ENCODE measurements at places on chromosomes 1 and 21.

GRCh38 chr1:56068908-56069307 lies 510.5 kb downstream of the PLPP3 start:
- DNase-seq, result no peak

DNA sequence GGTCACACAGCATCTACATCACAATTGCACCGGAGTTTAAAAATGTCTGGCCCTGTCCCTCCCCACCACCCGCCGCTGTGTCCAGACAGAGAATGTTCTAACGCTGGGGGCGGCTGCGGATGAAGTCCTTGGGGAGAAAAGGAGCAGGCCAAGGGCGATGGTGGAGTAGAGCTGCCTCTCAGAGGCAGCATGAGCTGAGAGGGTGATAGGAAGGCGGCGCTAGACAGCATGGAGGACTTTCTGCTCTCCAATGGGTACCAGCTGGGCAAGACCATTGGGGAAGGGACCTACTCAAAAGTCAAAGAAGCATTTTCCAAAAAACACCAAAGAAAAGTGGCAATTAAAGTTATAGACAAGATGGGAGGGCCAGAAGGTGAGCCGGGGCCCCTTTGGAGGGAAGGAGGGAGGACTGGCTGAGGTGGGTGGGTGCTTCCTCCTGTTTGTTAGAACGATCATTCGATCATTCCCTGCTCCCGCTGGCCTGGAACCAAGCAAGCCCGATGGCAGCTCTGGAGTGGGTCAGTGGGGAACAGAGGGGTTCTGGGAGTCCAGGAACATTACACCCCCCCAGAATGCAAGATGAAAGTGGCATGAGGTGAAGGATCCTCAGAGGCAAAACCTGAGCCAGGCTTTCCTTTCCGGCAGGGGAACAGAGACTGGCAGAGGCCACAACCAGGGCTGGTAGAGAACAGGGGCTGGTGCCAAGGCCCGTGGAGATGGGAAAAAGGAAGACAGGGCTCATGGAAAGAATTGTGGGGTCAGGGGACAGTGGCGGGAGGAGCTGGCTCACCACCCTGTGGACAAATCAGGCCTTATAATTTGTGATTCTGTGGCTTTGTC lies at the start of the genes FAM229A and TSSK3:
Gene FAM229A, minus strand, starts transcription at position 12 of the 840 bp plus-strand sequence. CDS start 394 bp downstream, outside the sequence.
Gene TSSK3, plus strand, starts transcription at position 66 of the 840 bp plus-strand sequence. Its CDS starts 163 bp downstream, at position 229.
- DNase-seq, result no peak

GRCh38 chr1:116404699-116405098 lies 31.7 kb downstream of the ATP1A1 start:
- DNase-seq, result no peak

- DNase-seq, result no peak
Observed at GRCh38 chr1:35047188-35047858, 15.6 kb upstream of the ZMYM6 start.

DNA sequence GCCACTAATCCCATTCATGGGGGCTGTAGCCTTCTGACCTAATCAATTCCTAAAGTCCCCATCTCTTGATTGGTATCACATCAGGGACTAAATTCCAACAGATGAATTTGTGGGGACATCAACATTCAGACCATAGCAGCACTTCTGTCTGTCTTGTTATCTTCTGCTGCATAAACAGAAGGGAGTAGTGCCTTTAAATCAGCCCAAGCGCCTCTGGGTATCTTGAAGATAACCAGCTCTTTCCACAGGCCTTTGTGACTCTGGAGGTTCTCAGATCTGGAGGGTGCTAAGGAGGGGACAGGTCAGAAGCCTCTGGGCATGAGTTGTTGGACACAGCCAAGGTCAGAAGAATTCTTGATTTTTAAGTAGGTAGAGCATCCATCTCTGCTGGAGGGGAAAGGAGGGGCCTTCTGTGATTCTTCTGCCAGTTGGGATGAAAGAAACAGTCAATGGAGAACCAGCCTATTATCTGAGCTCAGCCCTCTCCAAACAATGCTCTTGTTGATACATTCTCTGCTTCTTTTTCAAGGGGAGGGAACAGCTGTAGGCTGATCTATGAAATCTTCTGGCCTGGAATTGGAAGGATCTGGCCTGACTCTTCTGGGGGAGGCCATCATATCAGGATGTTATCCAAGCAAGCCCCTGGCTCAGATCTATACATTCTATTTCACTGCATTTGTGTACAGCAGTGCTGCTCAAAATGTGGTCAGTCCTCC lies 31.3 kb upstream of the LRIG2 start:
- no peak for DNase-seq

DNA sequence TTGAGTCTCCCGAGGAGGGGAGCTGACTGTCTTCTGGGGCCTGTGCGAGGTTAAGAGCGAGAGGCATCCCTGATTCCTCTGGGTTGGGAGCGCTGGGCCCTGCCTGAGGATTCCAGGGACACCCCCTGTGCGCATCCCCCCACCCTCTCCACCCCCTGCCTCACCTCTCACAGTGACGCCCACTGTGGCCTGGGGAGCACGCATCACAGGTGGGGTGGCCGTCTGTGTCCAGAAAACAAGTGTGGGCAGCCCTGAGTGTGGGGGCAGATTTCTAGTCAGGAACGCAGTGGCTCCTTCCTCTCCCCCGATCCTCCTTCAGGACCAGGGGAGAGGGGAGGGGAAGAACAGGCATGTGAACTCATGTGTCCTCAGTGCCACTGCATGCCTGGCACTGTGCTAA lies 61.7 kb downstream of the LDLRAD2 start:
- no peak for DNase-seq

- DNase-seq, result no peak
Observed at GRCh38 chr21:41840880-41841279, 38.3 kb downstream of the PRDM15 start.

DNA sequence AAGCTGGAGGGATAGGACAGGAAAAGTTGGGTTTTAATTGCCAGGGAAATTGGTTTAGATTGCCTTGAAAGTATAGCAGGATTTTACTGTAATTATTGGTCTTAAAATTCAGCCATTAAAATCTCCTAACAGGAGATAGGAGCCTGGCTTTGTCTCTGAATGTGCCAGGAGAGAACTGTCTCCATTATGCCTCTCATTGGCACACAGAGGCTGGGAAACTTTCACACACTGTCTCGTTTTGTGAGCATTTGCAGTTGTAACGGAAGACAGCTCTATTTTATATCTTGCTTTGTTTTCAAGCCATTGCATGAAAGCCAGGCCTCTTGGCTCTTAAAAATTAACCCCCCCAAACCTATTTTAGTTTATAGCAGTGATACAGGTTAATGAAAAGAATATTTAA lies 12.5 kb downstream of the DNAJC6 start:
- DNase-seq, result no peak

- no peak for DNase-seq
Observed at GRCh38 chr1:203281033-203281432, 24.3 kb upstream of the BTG2 start.

DNA sequence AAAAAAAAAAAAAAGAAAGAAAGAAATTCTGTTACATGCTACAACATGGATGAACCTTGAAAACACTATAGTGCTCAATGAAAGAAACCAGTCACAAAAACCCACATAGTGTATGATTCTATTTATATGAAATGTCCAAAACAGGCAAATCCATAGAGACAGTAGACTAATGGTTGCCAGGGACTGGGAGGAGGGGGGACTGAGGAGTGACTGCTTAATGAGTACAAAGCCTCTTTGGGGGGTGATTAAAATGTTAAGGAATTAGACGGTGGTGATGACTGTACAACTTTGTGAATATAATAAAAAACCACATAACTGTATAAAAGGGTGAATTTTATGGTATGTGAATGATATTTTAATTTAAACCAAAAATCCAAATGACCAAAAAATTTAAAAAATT lies 116.0 kb upstream of the GUCA2B start:
- no peak for DNase-seq

DNA sequence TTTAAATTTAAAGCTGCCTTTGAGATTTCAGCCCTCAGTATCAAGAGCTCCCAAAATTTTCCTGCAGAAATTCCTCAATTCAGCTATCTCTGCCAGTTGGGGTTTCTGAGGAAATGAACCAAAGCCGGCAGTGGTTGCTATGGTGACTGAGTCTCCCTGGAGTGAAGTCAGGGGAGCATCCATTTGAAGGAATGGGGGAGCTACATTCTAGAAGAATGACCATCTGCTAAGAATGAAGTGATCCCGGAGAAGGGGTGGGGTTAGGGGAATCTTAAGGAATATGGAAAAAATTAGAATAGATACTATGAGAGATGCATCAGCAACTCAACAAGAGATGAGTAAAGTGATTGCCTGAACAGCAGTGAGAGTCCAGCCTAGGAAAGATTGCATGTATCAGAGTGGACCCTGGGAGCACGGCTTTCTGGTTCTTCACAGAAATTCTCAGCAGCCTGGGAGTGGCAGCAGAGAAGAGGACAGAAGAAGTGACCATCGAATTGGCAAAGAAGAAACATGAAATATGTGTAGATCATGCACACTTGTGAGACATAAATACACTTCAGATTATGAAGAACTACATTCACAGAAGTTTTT lies 94.7 kb downstream of the CHD1L start:
- no peak for DNase-seq

DNA sequence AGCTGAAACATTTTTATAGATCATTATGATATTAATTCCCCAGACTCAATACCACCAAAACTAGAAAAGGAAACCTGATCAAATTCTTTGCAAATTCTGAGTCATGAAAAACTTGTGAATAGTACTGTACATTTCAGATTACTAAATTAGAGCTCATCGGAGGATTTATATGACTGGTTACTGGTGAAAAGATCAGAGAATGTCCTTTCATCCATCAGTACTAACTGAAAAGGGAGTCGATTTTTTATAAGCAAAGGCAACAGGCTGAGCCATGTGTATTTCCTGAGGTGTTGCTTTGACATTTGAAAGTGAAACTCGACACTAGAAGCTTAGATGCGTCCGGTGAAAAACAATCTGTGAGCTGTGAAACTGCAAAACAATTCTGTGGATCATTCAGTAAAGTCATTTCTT lies 155.7 kb downstream of the TNFSF18 start:
- no peak for DNase-seq

GRCh38 chr1:3465935-3466321 lies 11.5 kb downstream of the ARHGEF16 start:
- DNase-seq, result no peak

DNA sequence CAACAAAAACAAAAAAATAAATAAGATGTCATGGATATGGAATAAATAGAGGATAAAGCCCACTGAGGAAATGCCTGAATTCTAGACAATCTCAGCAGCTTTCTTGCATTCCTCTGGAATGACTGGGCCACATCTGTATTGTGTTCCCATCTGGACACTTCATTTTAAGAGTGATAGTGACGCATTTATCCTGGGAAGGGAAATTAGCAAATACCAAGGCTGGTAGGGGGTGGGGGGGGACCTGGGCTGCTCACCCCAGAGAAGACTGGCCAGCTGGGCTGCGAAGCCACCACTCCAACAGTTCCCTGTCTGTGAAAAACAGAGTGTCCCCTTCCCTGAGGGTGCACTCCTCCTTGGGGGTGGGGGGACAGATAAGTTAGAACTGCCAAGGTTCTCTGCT lies 106.3 kb downstream of the HIVEP3 start:
- DNase-seq, result no peak

DNA sequence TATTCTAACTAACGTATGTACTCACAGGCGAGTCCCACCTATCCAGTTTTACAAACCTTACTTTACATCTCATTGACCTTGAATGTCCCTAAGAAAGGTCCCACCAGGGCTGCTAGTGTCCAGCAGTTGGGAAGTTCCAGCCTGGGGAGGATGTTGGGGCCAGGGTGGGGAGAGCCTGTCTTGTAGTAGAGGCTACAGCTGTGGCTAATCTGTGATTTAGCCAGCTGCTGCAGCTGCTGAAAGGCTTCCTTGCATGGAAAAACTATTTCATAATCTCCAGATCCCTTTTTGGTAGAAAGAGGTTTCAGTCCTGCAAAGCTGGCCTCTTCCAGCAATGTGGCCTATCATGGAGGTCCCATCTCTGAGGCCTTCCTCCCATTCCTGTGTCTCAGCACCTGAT lies 23.1 kb downstream of the TNN start:
- DNase-seq, result no peak

DNA sequence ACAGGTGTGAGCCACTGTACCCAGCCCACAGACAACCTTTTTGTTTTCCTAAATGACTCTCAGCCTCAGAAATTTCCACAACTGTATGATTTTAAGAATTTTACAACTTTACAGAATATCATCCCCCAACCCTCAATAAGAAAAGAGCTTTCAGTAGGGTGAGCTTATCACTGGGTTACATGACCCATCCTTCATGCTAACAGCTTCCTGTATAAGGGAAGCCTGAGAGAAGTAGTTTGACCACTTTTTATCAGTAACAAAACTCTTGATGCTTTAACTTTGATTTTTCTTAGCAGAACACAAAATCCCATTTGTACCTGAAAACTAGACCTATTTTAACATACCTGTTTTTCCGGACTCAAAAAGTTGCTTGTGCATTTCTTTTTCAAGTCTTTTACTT lies 9.7 kb upstream of the MYBPHL start:
- DNase-seq, result no peak

DNA sequence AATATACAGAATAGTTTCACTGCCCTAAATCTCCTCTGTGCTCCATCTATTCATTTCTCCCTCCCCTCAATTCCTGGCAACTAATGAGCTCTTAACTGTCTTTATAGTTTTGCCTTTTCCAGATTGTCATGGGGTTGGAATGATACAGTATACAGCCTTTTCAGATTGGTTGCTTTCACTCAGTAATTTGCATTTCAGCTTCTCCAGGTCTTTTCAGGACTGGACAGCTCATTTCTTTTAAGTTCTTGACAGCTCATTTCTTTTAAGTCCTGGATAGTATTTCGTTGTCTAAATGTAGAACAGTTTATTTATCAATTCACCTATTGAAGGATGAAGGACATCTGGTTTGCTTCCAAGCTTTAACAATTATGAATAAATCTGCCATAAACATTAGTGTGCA lies 22.6 kb downstream of the KRTAP21-3 start:
- DNase-seq, result no peak

GRCh38 chr21:20789729-20790500 lies 208.3 kb upstream of the NCAM2 start:
- no peak for DNase-seq

GRCh38 chr1:84377480-84378095 lies 20.7 kb upstream of the DNASE2B start:
- DNase-seq, result no peak

- DNase-seq, result no peak
Observed at GRCh38 chr1:208203127-208203847, 40.9 kb downstream of the PLXNA2 start.

- no peak for DNase-seq
Observed at GRCh38 chr21:32940079-32941014, 85.4 kb upstream of the OLIG2 start.

GRCh38 chr1:46335081-46335480 lies 5.5 kb upstream of the NSUN4 start:
- no peak for DNase-seq

- no peak for DNase-seq
Observed at GRCh38 chr1:174799136-174799479, 200.6 kb upstream of the CACYBP start.

- no peak for DNase-seq
Observed at GRCh38 chr1:41416081-41416480, 54.8 kb downstream of the FOXO6 start.

Data from stimulated activated CD8-positive, alpha-beta memory T cell treated with anti-CD3 and anti-CD28 coated beads, Interleukin-2, amount 100 ng/mL, for 1 hour (primary cell).